Stimulated activated CD4-positive, alpha-beta T cell treated with anti-CD3 and anti-CD28 coated beads, Interleukin-15, amount 100 ng/mL, for 1 hour (primary cell): ENCODE measurements at places on chromosomes 12 and 14.
A peak's percentile ranks its signal among the peaks of the same experiment; 100 is the strongest.

DNA sequence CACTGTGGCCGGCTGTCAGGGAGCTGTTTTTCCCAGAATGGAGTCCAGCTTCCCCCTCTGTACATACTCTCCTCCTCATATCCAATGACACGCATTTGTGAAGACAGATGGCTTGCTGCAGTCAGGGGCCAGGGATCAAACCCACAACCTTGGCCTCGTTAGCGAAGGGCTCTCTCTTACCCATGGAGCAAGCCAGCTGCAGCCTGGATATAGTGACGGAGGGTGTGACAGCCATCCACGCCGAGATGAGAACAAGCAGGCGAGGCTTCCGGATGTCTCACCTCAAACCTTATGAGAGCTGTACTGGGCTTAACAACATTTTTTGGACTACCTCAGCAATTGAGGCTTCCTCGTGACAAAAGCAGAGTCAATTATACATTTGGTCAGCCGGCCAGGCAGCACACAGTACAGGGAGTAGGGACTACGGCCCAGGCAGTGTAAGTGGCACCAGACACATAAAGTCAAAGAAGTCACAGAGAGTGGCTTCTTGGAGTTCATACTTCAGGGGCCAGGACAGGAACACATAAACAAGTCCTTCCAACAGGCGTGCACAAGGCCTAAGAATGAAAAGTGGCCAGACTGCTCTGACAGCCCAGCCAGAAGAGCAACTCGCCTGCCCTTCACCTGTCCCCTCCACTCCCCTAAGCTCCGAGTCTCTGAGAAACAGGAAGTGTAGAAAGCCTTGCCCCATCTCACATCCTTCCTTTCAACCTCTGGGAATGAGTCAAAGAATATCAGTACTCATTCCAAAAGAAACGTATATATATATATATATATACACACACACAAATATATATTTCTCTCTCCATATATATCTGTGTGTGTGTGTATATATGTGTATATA, 115.1 kb downstream of the TTC7B start:
- no peak for DNase-seq

DNA sequence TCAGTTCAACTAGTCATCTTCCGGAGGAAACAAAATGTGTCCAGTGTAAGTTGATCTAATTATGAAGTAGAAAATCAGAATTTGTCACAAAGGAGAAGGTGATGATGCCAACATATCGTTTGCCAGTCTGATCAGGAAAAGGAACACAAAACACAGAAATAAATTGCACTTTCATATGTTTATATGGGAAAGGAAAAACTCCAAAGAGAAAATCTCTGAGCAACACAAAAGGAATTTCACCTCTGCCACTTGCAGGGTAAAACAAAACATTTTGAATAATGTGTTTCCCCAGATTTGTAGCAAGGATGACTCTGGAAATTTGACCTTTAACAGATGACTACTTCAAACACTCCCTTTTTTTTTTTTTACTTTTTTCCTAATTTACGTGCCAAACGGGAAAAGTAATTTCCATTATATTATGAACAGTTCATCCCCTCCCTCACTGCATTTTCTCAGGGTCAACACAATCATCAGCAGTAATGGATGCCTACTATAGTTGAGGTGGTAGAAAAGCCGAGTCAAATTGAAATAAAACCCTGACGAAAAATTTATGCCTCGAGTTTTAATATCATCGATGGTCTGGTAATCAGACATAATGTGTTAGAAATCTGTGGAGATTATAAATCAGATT, 25.6 kb downstream of the MGAT4C start:
- no peak for DNase-seq

DNA sequence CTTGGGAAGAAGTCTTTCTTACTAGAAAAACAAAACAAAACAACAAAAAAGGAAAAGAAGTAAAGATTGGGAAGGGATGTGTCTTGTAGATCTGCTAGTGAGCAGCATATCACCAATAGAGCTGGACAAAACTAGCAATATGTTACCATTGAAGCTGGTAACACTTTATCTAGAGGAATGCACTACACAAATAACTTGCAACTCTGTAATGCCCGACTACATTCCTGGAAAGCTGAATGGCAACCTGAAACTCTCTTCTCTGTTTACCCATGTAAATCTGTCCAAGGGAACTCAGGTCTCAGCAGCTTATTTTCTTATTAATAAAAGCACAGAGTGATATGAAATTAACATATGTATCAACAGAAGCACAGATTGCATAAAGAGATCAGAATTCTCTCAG, 624.4 kb downstream of the KCNH5 start:
- DNase-seq: no peak

- DNase-seq: no peak
These were observed 48.2 kb downstream of the CRACR2A start for GRCh38 chr12:3704512-3705353.

DNA sequence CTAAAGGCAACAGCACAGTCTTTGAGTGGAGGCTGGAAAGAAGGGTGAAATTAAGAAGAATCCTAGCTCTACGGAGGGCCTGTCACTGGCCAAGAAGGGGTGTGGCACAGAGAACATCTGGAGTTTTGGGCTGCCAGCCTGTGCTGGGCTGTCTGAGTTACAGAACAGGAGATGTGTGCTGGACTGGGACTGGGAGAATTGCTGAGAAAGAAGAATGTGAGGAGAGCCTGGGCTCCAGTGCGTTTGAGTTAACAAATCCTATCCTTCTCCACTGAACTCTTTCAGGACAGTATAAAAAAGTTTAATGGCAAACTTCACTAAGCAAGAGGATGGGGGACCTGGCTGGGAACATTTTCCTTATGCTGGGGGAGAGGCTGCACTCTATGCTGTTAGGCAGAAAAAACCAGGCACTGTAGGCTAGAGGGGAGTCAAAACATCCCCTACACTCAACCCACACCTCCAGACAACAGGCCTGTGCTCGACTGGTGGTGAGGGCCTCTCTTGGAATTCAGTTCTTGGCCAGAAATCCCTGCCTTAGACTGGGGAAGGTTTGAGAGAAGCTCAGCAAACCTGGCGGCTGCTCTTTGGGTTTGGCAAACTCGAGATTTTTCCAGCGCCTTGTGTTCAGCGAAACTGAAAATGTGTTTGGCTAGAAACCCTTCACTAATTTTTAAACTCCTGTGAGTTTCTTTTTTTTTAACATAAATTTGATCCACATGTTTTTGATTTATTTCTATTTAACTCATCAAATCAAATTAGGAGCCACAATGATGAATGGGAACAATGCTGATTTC, 217.3 kb downstream of the MON2 start:
- DNase-seq: no peak

DNA sequence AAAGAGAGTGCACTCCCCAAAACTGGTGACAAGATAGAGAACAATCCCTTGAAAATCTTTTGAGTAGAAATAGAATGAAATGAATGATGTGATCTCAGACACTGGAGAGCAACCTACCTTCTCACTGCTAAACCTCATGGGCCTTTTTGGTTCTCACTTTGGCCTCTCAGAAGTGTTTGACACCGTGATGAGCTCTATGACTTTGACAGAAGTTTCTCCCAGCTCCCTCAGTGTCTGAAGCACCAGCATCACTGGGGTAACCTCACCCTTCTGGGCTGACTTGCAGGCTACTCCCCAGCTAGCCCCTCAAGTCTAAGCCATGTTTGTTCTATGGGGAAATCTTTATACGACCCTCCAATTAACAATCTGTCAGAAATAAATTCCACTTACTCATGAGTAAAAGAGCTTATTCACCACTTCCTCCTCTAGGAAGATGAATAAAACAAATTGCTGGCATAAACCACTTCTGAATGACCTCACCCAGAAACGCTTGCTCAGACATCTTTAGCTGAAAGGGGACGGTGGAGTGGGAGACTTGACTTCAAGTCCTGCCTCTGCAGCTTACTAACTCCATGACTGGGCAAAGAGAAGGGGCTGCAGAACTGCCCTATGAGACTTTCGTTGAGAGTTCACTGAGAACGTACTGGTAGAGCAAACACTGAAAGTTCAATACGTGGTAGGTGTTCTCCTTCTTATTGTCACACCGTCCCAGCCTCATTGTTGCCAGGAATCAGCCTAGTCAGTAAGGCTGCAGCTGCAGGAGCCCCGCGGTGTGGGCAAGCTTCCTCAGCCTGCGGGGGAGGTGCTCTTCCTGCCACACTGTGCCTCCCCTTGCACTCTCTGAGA, 46.5 kb downstream of the ST8SIA1 start:
- peak; percentile 3 for DNase-seq

- no peak for DNase-seq
These were observed 336.4 kb upstream of the NAV3 start for GRCh38 chr12:77494296-77494695.

DNA sequence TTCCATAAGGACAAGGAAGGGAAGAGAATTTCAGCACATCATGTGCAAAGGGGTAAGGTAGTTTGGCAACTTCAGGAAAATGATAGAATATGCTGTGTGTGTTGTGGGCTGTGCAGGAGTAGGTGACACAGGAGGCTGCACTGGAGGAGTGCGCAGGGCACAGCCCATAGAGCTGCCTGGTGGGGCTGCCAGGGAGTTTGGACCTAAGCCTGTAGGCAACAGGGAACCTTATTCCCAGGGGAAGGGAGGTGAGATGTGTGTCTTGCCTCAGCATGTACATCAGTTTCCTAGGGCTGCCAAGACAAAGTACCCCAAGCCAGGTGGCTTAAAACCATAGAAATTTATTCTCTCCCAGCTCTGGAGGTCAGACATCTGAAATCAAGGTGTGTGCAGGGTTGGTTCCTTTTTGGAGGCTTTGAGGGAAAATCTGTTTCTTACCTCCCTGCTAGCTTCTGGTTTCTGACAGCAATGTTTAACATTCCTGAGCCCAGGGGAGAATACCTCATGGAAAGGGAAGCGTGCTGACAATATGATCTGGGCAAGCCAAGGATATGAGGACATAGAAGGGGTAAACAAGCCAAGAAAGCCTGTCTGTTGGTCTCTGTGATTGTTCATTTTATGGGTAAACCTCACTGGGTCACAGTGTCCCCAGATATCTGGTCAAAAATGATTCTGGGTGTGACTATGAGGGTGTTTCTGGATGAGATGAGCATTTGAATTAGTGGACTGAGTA, 174.0 kb upstream of the NTF3 start:
- DNase-seq: no peak

- no peak for DNase-seq
These were observed 12.7 kb downstream of the SCYL2 start for GRCh38 chr12:100279607-100280244.

GRCh38 chr14:104602933-104603325, 1.6 kb downstream of the TMEM179 start:
- DNase-seq: no peak

DNA sequence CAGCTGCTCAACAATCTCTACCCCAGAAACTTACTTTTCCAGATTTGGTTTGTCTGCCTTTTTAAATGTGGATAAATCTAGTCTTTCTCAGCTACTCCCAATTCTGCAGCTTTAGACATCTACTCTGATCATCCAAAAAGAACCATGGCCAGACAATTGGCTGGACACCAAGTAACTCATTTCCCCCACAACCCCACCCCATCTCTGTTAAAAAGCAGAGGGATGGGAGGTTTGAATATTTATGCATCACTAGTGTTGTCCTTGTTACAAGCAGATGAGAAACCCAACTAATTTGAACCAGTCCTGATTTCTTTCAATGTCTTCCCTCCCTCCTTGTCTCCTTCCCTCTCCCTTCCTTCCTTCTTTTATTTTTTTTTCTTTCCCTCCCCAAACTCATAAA, 391.9 kb downstream of the GALC start:
- DNase-seq: no peak

- DNase-seq: no peak
These were observed 22.3 kb downstream of the SEL1L start for GRCh38 chr14:81511111-81511904.

GRCh38 chr14:91869556-91869955, 2.2 kb upstream of the TC2N start:
- no peak for DNase-seq

DNA sequence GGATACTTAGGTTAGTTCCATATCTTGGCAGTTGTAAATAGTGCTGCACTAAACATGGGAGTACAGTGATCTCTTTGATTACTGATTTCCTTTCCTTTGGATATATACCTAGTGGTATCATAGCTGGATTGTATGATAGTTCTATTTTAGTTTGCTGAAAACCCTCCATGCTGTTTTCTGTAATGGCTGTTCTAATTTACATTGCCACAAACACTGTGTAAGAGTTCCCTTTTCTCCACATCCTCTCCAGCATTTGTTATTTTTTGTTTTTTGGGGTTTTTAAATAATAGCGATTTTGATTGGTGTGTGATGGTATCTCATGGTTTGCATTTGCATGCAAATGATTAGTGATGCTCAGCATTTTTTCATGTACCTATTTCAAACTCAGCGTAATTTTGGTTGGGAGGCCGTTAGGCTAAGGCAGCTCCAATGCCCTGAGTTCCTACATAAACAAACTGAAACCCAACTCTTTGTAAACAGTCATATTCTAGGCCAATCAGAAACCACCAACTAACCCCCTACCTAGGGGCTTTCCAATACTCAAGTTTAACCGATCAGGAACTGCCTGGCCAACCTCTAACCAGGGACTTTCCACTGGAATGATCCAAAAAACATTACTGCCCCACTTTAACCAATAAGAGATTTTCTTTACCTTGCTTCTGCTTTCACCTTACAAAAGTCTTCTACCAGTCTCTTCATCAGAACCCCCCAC, 171.6 kb downstream of the FBXL14 start:
- DNase-seq: no peak

GRCh38 chr12:125981610-125982253, 916.5 kb downstream of the AACS start:
- DNase-seq: no peak

GRCh38 chr14:103562179-103562428, 353 bp downstream of the BAG5 start:
- DNase-seq: no peak

DNA sequence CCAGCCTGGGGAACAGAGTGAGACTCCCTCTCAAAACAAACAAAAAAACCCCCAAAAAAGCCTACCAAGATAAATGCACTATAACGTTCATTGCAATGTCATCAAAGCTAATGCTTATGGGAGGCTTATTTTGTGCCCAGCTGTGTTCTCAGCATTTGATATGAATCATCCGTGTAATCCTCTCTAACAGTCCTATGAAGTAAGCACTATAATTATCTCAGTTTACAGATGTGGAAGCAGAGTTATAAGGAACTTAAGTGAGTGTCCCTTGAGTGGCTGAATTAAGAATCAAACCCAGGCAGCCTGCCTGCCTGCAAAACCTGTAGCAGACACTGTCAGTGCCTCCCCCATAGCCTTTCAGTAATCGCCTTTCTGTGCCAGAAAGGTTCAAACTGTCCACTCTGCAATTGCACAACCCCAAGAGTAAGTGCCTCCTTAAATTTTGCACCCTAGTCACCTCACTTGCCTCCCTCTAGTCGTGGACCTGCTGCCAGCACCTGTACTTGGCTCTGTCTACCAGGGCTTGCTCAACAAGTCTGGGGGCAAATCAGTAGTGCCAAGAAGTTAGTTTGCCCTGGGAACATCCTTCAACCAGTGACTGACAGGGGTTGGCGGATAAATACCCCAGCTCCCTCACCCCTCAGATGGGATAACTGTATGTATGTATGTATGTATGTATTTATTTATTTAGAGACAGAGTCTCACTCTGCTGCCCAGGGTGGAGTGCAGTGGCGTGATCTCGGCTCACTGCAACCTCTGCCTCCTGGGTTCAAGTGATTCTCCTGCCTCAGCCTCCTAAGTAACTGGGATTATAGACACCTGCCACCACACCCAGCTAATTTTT, 23.8 kb upstream of the PPP1CC start:
- no peak for DNase-seq
